ENCODE measurements at places on chromosomes 12 and 14. TPM values are rescaled to one million over a fixed set of nuclear protein-coding genes. Genes with fewer than 3 reads are reported as not detected.

DNA sequence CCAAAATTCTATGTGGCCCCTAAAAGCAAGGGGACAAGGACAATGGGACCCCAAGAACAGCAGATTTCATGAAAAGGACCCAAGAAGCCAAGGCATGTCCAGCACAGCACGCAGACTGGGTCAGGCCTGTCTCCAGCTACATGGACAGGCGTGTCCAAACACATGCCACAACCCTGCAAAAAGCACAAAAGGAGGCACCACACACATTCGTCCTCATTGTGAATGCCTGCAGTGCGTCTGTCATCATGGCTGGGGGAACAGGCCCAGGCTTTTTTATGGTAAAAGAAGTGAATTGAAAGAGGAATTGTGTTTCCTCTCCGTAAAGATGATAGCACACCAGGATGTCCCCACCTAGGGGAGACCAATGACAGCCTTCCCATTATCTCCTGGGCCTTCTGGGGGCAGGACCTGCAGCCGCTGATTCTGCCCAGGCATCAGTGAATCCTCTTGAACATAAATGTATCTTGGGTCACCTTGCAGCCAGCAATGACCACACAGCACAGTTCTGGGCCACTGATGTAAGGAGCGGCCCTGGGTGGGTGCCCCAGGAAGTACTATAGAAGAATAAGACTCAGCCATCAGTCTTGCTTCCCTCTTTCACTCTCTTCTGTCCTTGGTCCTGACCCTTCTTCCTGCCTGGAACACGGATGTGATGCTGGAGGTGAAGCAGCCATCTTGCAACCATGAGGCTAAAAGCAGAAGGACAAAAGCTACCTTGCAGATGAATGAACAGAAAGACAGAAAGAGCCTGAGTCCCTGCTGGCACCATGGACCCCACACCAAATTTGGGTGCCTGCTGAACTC is 29.8 kb upstream of the C14orf180 start:
- no peaks in the 10 kb centered on the region for H3K36me3 ChIP-seq
- H3K4me1 ChIP-seq = no peaks in the 10 kb centered on the region
- DNase-seq = no peak
- H3K27me3 ChIP-seq = no peaks in the 10 kb centered on the region

- H3K27me3 ChIP-seq = no peaks in the 10 kb centered on the region
- DNase-seq = no peak
- peaks cover 2% of the 10 kb centered on the region for H3K36me3 ChIP-seq
Observed at GRCh38 chr14:102930138-102930752, 7.8 kb downstream of the AMN start.

DNA sequence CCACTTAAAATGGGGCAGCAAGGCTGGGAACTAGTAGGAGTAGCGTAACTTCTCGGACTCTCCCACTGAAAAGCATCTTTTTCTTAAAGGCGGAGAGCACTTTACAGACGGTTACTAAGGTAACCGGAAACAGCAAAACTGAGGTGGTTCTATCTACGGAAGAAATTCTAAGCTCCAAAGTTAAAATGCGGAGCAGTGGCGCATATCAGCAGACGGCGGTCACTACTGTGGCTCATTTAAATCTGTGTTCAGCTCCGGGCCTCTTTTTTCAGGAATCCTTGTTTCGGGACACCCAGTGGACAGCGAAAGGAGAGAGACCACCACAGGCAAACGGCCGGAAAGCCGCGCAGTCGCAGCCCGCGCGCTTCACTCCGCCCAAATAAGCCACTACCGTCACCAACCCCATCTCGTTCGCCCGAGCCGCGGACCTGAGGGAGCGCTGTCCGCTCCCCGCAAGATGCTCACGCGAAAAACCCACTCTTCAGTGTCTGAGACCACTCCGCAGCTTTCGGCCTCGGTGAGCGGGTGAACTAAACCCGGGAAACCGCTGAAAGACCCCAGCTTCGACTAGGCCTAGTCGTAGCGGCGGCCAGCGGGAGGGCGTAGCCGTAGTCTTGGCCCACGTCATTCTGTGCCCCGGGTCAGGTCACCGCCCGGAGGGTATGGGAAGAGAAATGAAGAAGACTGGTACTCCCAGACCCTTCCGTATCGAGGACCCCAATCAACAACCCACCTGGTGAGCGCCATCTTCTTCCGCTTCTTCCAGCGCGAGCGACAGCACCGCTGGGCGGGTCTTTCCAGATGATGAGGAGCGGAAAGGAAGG is at the start of gene SNW1:
TSS of gene SNW1 (minus strand) at position 776 of the 824 bp plus-strand sequence. CDS start at position 747, 29 bp downstream.
- H3K4me1 ChIP-seq = peaks cover 5% of the 10 kb centered on the region
- peak; percentile 96 for DNase-seq
- H3K27me3 ChIP-seq = no peaks in the 10 kb centered on the region
- peak within 1 kb of the TSS; percentile 45 for H3K27ac ChIP-seq
- no peaks in the 10 kb centered on the region for H3K36me3 ChIP-seq
- peak within 1 kb of the TSS; percentile 79 for H3K4me3 ChIP-seq

GRCh38 chr12:91001306-91001705 is 3.5 kb downstream of the EPYC start:
- no peak for DNase-seq
- no peak overlapping the region for H3K27ac ChIP-seq
- H3K36me3 ChIP-seq = no peaks in the 10 kb centered on the region

GRCh38 chr12:26935636-26936378 is 2.0 kb downstream of the INTS13 start:
- no peaks in the 10 kb centered on the region for H3K4me1 ChIP-seq
- no peak overlapping the region for H3K4me3 ChIP-seq
- DNase-seq = no peak

- H3K4me1 ChIP-seq = no peaks in the 10 kb centered on the region
- no peak for DNase-seq
- no peaks in the 10 kb centered on the region for H3K36me3 ChIP-seq
- H3K4me3 ChIP-seq = peak overlapping the region; percentile 41
- H3K27me3 ChIP-seq = no peaks in the 10 kb centered on the region
Observed at GRCh38 chr12:14394317-14395073, 29.0 kb downstream of the ATF7IP start.

The ABCC9 gene
- total RNA-seq = 47.9 TPM

DNA sequence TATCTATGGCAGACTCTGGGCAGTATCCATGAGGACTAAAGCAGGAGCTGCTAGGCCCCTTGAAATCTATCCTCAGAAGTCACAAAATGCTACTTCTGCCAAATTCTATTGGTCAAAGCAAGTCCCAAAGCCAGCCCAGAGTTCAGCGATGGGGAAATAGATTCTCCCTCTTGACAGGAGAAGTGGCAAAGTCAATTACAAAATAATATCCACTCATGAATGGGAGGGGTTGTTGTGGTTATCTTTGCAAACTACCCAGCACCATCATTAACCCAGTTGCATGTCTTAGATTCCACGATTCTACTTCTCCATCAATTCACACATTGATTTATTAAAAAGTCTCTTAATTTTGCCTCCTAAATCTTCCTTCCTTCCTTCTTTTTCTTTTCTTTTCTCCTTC is 30.7 kb upstream of the STXBP6 start:
- H3K4me1 ChIP-seq = no peaks in the 10 kb centered on the region
- no peak overlapping the region for H3K27ac ChIP-seq
- no peaks in the 10 kb centered on the region for H3K27me3 ChIP-seq
- no peak for DNase-seq
- no peaks in the 10 kb centered on the region for H3K36me3 ChIP-seq

GRCh38 chr14:69131176-69131575 is 21.7 kb downstream of the DCAF5 start:
- no peaks in the 10 kb centered on the region for H3K27me3 ChIP-seq
- H3K4me1 ChIP-seq = no peaks in the 10 kb centered on the region
- H3K4me3 ChIP-seq = no peak overlapping the region
- DNase-seq = no peak

Measured in aorta (tissue), 5 donors.